ENCODE measurements at places on chromosomes 4 and X.

DNA sequence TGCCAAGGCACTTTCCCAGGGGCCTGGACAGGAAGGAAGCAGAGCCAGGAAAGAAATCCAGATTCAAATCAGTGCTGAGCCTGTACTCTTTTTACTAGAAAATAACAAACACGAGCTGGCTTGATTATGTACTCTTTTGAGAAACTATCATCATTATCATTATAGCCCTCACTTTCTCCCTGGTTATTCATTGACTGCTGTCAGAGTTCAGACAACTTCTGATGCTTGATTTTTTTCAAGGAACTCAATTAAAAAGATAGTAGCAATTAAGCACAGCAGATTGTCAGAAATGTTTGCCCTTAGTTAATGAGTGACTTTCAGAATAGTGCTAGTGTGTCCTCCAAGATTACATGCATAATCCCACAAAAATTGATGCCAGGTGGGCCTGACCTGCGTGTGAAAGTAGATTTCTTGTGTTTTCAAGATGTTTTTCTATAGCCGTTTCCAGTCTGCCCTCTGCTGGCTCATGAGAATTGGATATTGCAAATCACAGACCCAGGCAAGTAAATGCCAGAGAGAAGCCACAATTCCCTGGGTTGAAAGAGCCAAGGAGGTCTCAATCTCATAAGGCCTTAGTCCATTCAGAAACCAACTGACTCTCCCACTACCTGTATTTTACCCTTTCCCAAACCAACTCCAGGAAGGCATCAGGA lies 14.3 kb upstream of the PNPLA4 start:
- no peak for DNase-seq

DNA sequence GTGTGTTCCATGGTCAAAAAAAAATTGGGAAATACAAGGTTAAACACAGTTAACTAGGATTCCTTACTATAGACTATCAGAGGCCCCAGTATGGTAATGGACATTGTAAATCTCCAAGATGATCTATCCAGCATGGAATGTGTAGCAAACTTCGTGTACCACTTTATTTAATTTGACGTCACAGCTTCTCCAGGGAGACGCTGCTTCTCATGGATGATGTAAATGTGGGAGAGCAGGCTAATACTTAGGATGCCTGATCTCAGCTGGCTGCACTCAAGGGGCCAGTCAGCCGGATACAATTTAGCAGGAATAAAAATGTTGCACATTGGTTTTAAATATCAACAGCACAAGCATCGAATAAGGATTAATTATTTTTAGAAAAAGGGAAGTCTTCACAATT lies 111.7 kb upstream of the HPF1 start:
- no peak for DNase-seq

GRCh38 chr4:76562836-76563453 lies 127.9 kb downstream of the SHROOM3 start:
- no peak for DNase-seq

GRCh38 chr4:147874109-147874508 lies 142.2 kb downstream of the ARHGAP10 start:
- no peak for DNase-seq

- DNase-seq = no peak
These were observed 60.0 kb upstream of the NKX1-1 start for GRCh38 chr4:1466034-1466862.

GRCh38 chr4:25838526-25838925 lies 24.3 kb downstream of the SEL1L3 start:
- DNase-seq = no peak

DNA sequence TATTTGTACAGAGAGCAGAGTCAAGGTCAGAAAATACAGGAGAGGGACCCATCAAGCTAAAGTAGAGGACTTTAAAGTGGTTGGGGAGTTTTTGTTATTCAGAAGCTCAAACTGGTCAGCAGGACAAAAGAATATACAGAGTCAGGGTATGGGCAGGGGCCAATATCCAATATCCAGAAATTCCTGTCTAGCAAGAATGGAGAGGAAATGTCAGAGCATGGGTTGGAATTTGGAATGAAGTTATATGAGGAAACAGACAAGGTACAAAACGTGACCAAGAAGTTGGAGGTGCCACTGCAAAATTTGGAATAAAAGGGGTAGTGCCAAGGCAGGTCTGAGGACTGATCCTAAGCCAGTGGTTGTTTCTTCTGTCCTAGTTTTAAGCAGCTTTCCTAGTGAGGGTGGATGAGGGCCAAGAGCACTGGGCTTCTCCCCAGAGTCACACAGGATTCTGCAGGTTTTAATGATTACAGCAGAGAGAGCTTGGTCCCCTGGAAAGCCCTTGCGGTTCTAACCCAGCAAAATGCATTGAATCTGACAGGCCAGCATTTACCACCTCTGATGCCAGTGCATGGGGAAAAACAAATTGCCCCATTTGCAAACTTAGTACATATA lies 304.7 kb upstream of the FTHL17 start:
- no peak for DNase-seq

GRCh38 chrX:83829874-83830273 lies 31.1 kb upstream of the CYLC1 start:
- no peak for DNase-seq

- no peak for DNase-seq
These were observed 58.0 kb upstream of the EGFL6 start for GRCh38 chrX:13511241-13511943.

DNA sequence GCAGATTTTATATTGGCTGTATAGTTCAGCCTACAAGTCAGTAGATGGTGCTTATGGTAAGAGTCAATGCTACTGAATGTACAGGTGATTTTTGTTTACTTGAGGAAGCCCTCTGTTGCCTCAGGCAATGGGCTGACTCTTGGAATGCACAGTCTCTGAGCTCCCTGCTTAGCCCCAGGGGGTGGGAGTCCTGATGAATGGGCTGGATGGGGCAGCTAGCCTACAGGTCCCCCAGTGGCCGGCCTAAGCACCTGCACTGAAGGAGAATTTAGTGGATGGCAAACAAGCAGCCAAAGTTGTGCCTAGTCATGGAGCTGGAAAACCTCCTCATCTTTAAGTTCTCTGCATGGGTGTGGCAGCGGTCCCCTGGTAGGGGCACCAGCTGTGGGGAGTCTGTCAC lies 101.8 kb upstream of the CXorf51B start:
- no peak for DNase-seq

DNA sequence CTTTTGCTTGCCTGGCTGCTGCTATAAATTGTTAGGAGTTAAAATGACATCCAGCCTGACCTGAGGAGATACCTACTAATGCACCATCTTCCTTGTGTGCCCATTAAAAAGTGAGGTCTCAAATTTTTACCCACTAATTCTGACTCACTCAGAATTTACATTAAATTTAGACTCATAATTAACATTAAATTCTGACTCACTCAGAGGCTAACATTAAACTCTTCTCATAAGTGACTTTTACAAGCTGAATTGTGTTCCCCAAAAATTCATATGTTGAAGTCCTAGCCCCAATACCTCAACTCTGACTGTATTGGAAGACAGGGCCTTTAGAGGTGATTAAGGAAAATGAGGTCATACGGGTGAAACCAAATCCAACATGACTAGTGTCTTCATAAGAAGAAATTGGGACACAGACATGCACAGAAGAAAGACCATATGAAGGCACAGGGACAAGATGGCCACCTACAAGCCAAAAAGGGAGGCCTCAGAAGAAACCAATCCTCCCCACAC lies 11.8 kb downstream of the CASP6 start:
- DNase-seq = no peak

GRCh38 chr4:5125321-5125720 lies 74.0 kb downstream of the STK32B start:
- no peak for DNase-seq

- DNase-seq = no peak
These were observed 782.2 kb downstream of the ARAP2 start for GRCh38 chr4:35461931-35462659.

- no peak for DNase-seq
These were observed 549.3 kb downstream of the IQCM start for GRCh38 chr4:149266301-149266700.

DNA sequence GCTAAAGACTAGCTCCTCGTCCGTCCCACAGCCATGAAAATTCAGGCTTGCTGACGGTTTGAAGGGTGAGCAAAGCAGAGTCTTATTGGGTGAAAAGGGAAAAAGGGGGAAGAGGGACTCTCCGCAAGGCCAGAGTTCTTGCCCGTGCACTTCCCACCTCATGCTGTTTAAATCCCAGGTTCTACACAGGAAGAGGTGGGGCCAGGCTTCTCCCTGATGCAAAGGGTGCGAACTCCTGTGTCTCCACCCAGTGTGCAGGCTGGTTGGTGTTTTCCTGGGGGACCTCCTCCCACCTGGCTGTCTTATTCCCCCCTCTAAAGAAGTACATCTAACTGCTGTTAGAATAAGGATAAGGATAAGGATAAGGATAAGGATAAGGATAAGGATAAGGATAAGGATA lies 18.0 kb upstream of the LANCL3 start:
- no peak for DNase-seq

- DNase-seq = no peak
These were observed 178.8 kb downstream of the SNCA start for GRCh38 chr4:89657931-89658700.

DNA sequence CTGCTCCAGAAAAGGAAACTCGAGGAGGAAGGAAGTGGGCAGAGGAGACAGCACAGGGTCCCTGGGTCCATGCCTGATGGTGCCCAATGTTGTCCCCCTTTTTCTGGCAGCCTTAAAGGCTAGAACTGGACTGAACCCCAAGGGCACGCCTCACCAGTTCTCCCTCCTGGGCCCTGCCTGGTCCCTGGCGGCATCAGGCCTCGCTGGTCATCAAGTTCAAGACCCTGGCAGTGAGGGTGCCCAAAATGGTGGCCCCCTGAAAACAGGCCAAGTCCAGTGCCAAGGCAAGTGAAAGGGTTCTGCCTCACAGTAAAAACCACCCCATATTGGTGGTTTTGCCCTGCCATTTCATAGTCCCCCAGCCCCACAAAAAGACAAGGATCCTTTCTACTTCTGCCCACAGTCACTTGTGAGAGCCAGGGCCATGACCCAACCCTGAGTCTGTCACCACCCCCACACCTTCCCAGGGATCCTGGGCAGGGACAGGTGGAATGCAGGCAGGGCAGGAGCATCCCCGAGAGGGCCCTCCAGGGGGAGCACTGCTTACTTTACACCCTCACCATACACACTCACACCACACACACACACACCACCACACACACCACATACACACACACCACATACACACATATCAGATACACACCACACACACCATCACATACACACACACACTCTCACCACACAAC lies 107.6 kb downstream of the DCTD start:
- no peak for DNase-seq

- no peak for DNase-seq
These were observed 1999.4 kb upstream of the AGA start for GRCh38 chr4:179441596-179441995.

DNA sequence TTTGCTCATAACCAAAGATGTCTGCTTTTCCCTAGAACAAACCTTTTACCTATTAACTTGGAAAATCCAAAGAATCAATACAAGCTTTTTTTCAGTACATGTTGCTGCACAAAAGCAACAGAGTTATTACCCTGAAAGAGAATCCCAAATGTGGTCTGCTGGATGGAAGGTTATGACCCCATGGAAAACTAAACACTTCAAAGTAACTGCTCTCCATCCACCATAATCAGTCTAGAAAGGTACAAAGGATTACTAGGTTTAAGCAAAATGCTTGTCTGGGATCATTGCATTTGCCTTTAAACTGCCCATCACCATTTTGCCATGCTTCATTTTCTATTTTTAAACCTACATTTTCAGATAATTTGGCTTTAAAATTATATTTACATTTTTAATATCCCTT lies 11.7 kb downstream of the MMRN1 start:
- DNase-seq = no peak

DNA sequence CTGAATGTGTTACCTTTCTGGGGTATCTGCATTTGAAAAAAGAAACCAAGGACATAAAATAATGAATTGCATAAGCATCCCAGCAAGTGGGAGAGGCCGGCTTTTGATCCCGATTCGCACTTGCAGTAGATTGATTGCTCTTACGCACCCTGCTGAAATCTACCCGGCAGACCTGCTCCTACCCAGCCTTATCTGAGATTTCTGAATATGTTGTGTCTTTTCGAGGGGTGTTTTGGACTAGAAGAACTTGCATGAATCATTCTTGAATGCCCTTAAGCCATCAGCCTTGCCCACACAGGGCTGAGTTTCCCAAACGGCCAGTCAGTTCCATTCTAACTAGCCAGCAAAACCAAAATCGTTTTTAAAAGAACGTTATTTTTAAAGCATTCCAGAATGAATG lies 174.4 kb upstream of the BCOR start:
- no peak for DNase-seq

- DNase-seq = peak; percentile 17
These were observed 53.1 kb downstream of the GAK start for GRCh38 chr4:878796-879728.

DNA sequence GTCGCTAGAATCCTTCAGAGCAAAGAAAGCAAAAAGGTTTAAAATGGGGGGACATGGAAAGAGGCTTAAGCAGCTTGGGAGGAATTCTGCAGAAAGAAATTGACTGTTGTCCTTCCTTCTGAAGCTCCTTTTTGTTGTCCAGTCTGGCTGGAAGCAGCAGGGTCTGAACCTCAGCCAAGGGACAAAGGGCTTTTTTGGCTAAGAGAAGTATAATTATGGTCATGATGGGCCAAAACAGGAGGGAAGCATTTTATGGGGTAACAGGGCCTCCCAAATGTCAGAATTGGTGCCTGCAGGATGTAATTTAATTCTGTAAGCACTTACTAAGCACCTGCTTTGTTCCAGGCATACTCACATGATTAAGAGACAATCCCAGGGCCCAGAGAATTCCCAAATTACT lies 74.2 kb upstream of the CPEB2 start:
- DNase-seq = no peak

- no peak for DNase-seq
These were observed 430.5 kb downstream of the NAP1L3 start for GRCh38 chrX:93242897-93243296.

DNA sequence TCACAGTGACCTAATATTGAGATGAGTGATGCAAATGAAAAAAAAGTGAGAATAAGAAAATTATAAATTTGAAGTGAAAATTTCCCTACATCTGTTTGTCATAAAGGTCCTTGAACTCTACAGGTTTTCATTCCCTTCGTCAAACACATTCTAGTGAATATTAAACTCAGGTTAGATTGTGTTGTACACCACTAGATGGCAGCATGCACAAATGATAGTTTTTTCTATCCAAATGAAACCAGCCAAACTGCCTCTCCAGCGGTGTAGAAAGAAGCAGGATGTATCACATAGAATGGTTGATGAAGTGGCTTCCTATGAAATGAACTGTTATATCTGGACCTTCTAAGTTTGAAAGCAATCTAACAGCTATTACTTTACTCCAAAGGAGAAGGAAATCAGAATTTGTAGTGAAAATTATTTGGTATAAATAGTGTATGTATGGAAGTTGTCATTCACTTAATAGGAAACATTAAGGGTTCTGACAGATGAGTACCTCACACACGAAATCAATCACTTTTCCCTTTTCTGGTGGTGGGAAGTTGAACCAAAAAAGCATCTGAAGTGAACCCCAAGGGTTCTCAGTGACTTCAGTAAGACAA lies 382.7 kb downstream of the UNC5C start:
- no peak for DNase-seq
